ENCODE measurements at places on chromosomes 3 and 15.

GRCh38 chr3:12705981-12706380, 42.1 kb upstream of the RAF1 start:
- no peak for DNase-seq

DNA sequence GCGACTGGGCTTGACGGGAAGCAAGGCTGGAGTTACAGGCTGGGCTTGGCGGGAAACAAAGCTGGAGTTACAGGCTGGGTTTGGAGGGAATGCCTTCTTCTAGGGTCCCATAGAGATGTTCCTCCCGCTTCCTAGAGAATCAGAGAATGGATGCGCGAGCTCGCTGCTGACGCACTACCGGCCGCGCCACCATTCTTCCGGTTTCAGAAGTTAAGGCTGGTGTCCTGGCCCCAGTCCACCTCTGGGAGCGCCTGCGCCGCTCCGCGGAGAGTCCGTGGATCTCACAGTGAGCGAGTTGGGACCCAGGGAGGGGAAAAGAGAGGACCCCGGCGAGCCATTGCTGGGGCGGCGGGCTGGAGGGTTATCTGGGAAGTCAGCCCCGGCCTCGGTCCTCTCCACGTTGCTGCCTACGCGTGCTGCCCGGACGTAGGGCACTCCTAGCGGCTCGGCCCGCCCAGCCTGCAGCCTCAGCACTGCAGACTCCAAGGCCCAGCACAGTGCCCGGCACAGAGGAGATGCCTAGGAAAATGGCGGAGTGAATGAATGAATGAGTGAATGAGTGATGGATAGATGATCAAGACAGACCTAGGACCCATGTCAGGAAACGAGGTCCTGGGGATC, at the start of gene ZNF502:
Gene ZNF502 (plus strand): TSS at position 206 of the 621 bp plus-strand sequence. CDS start 7,602 bp downstream, outside the sequence.
- DNase-seq: no peak

DNA sequence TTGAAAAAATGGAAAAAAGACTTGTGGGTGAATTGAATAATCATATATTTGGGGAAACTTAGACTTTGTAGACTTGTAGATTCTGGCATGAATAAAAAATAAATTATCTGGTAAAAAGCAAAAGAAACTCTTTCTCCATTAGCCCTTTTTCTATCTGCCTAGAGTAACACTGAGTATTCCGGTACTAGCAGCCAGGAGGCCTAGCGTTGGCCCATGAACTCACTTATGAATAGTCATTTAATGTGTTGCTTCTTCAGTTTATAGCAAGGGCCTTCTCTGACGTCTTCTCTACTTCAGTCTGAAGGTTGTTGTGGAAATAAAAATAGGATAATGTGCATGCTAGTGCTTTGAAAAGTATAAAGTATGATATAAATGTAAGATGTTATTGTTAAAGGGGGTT, 851.2 kb upstream of the NR2F2 start:
- no peak for DNase-seq

DNA sequence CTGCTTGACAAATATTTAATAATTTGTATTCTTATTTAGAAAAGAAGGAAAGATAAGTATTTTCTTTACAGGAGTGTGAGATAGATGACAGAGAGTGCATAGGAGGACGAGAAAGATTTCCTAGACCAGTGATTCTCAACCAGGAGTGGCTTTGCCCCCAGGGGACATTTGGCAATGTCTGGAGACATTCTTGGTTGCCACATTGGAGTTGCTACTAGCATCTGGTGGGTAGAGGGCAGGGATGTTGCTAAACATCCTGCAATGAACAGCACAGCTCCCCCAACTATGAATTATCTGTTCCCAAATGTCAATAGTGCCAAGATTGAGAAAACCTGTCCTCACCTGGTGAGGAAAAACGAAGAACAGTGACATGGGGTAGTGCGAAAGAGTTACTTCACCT, 30.8 kb upstream of the MINAR1 start:
- DNase-seq: no peak

All from Jurkat, Clone E6-1 (cell line).